ENCODE measurements at places on chromosomes 16 and 17.

DNA sequence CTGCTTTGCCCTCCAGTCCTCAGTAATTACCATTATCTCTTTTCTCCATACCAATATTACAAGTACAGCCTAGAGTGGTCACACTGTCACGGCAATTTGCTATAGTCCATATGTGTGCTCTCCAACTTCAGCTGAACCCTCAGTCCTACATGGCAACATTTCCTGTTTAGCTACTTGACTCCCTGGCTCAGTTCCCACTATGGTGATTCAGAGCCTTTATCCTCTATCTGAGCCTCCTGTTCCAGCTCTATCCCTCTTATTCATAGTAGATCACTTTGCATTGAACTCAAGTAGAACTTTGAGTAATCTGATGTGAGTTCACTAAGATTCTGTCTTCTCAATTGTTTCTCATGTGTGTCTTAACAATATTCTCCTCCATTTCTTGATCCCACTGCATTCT is 43.7 kb upstream of the GOSR1 start:
- DNase-seq = no peak

GRCh38 chr16:14284371-14284770 is 213.3 kb downstream of the MRTFB start:
- DNase-seq = no peak

- DNase-seq = peak; percentile 42
Observed at GRCh38 chr17:28741358-28742349, 2.2 kb upstream of the TRAF4 start.

DNA sequence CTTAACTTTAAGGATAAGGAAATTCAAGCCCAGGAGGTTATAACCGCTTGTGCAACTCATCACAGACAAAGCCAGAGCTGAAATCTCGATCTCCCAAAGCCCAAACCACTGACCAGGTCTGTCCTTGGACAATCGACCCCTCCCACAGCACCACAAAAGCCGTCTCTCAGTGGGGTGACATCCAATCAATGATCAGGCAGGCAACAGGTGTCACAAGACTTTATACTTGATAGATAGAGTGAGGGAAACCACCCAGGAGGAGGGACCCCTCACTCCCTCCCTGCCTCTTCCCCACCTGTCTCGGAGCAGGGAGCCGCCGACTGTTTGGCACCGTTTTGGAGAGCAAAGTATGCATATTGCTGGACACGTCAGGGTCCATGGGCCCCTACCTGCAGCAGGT is 14.5 kb upstream of the SDR42E2 start:
- no peak for DNase-seq

DNA sequence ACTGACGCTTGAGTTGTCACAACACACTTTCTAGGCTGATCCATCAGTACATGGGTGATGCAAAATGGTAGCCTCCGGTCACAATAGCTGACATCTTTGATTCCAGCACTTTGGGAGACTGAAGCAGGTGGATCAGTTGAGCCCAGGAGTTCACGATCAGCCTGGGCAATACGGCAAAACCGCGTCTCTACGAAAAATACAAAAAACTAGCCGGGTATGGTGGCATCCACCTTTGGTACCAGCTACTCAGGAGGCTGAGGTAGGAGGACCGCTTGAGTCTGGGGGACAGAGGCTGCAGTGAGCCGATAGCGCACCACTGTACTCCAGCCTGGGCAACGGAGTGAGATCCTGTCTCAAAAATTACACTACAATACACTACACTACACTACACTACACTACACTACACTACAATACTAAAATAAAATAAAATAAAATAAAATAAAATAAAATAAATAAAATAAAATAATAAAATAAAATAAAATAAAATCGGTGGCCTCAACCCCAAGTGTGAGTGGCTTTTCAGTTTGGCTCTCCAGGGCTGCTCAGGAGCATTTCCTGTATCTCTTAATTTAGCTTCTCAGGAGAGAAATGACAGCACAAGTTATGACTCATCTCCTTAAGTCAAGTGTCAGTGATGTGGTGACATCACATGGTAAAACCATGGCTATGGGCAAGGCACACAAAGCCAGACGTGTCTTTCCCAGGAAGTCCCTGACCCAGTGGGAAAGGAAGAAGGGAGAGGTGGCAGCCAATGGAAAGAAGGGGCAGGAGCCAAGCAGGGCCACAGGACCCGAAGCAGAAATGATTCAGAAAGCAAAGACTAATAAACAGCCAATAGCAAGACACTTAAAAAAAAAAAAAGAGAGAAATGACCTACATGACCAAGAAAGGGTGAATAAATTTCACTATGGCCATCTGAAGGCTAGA is 75.3 kb upstream of the TBC1D3K start:
- no peak for DNase-seq
